ENCODE measurements at places on chromosomes 13 and 19.

GRCh38 chr19:48872884-48873475 is 759 bp downstream of the PPP1R15A start:
- DNase-seq = peak; percentile 95

GRCh38 chr13:31545616-31546015 is 193.7 kb upstream of the RXFP2 start:
- DNase-seq = peak; percentile 12

GRCh38 chr19:12953138-12953798 is 3.8 kb downstream of the GADD45GIP1 start:
- DNase-seq = no peak

GRCh38 chr19:3949997-3950859 is 17.4 kb downstream of the NMRK2 start:
- no peak for DNase-seq

- peak; percentile 76 for DNase-seq
Observed at GRCh38 chr13:106117035-106117434, 418.4 kb downstream of the EFNB2 start.

DNA sequence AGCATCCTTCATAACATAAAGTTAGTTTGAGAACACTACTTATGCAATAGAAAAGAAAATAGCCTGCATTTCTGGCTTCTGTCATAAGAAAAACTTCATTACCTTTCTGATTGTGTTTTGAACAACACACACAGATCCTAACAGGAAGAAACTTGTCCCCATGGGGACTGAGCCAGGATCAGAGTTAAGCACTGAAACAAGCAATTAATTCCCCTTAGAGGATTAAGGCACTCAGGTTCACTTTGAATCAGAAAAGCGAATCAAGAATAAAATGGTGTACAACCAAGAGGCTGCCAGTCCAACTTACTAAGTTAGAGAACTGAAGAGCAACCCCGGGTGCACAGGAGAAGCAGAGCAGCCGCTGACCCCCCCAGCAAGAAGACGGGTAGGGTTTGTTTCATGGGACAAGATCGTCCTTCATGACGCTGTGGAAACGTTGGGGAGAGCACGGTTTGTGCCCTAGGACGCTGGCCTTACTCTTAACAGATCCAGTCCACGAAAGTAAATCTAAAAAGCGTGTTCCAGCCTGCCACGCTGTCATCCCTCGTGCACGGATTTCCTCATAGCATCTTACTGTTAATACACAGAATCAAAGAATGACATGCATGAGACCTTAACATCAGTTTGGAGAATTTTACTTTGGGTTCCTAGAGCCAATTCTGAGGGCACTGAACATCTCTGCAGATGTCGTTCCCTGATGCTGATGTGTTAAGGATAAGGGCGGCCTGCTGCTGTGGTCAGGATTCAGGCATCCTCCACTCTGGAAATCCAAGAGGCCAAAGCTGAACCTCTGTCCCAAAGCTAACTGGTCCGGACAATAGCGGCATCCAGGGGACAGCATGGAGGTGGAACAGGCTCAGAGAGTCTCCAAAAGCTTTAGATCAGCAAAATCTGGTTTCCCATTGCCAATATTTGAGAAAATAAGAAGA is 46.4 kb downstream of the GGACT start:
- no peak for DNase-seq

- no peak for DNase-seq
Observed at GRCh38 chr19:13526552-13526951, 20.3 kb upstream of the CACNA1A start.

- DNase-seq = no peak
Observed at GRCh38 chr13:45336025-45336800, 4.8 kb downstream of the TPT1 start.

GRCh38 chr19:56972291-56972841 is 131.8 kb upstream of the PEG3 start:
- no peak for DNase-seq

DNA sequence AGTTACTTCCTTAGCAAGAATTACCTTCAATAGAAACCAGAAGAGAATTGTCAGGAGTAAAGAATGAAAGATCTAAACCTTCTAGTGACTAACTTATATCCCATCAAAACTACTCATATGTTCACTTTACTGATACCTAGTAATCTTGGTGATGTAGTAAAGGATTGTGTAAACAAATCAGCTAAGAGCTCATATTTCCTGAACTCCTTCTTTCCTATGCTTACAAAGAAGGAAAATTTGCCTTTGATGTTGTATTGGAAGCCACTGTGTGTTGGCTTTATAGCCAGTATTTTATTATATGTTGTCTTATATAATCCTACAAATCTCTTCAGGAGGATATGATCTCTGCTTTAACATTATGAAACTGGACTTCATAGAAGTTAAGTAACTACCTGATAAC is 671.0 kb downstream of the PCDH9 start:
- DNase-seq = no peak

- DNase-seq = no peak
Observed at GRCh38 chr19:7751157-7751783, 3.9 kb upstream of the CD209 start.

- peak; percentile 52 for DNase-seq
Observed at GRCh38 chr19:55353803-55354697, 469 bp downstream of the COX6B2 start.

DNA sequence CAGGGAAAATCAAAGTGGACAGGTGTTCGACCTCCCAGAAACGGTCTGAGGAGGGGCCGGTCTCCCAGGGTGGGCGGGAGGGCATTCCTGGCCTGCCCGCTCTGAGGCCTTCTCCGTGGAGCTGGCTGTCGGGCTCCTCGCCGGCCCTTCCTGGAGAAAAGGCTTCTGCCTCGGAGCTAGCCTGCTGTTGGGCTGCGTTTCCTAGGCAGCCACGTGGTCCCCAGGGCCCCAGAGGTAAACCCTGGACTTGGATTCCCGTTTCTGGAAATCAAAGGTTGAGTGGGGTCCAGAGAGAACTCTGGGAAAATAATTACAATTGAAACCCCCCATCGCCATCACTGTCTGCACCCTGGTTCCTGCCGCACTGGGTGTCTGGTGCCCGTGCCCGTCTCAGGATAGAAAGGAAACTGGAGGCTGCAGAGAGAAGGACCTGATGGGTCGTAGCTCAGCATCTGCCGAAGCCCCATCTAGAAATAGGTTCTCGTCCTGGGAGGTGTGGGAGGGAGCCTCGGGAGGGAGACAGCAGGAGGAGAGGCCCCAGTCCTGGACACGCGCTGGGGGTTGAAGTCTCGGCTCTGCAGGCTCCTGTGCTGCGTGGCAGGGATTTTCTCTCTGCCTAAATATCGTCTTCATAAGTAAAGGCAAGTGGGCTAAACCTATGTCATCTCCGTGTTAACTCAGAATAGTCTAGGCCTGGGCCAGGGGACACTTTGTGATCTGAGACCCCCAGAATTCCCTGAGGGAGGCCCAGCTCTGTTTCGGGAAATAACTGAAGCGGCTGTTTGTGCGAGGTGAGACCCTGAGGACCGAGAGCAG is 7.7 kb upstream of the PROZ start:
- no peak for DNase-seq

- no peak for DNase-seq
Observed at GRCh38 chr13:23776698-23777574, 112.3 kb downstream of the MIPEP start.

DNA sequence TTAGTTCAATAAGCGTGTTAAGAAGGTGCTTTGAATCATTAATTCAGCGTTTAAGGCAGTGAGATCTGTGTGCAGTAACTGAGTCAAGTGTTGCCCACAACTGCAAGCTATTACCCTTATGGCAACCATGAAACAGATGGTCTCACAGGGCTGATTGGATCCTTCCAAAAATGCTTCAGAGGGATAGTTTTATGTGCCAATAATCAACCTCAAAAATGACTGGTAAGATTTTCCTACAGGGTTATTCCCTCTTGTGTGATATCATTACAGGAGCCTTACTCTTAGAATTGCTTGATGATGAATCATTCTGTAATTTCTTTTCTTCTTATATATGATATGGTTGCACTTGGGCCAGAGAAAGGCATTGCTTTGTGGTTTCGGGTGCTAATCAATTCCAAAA is 1299.2 kb upstream of the ATXN8OS start:
- peak; percentile 74 for DNase-seq

DNA sequence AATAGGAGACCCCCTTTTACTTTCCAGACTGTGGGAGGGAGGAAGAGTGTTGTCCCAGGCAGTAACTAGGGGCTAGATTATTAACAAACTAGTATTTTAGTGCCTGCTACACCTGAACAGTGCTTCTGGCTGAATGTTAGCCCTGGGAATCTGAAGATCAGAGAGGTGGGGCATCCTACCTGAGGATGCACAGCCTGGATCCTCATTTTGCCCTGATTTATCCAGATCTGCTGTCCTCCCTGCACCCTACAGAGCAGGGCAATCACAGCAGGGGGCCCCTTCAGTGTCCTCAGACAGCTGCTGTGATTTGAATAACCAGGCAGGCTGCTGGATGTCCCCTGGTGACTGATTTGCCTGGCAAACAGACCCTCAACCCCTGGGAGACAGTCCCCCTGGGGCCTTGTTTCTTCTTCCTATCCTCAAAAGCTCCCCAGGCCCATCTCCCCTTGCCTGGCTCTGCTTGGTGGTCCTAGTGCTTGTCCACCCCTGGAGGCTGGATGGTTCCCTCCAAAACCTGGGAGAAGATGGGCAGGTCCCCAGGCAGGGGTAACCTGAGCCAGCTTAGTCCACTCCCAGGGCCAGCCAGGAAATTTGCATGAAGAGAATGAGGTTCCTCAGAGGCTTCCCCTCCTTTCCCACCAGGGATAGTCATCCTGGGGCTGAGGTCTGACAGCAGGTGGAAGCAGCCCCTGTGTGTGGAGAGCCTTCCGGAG is at the start of gene OVOL3:
OVOL3 (plus strand) TSS at position 657 of the 713 bp plus-strand sequence. CDS start 60 bp downstream, outside the sequence.
- no peak for DNase-seq
